T-helper 1 cell (primary cell): ENCODE measurements at places on chromosomes 3 and 15.

DNA sequence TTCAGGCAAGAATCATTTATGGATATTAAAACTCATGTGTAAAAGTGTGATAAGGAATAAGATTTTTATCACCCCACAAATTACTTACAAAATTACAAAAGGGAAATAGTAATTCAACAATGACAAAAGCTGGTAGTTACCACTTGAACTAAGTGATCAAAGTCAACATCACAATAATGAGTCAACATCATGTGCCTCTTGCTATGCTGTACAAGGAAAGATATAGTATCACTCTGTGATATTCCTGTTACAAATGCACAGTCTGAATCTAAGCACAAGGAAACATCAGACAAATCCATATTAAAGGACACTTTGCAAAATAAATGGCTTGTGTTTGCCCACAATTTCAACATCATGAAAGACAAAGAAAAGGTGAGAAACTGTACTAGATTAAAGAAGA is 90.5 kb upstream of the PLCL2 start:
- DNase-seq, result no peak

GRCh38 chr15:51931638-51932037 is 39.9 kb downstream of the LEO1 start:
- no peak for DNase-seq

DNA sequence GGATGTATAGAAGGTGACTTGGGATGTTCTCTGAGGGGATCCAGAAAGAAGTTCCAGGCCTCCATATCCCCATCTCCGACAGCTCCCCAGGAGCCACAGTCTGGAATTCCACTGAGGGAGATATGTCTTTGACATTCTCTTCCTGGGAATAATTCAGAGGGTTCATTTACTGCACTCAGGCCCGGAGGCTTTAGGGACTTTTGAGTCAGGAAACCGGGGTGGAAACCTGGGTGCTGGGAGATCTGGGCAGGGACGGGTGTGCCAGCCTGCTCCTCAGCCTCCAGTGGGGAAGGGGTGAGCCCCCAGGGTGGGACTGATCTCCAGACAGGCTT is 147.7 kb downstream of the SMAD6 start:
- DNase-seq, result no peak

DNA sequence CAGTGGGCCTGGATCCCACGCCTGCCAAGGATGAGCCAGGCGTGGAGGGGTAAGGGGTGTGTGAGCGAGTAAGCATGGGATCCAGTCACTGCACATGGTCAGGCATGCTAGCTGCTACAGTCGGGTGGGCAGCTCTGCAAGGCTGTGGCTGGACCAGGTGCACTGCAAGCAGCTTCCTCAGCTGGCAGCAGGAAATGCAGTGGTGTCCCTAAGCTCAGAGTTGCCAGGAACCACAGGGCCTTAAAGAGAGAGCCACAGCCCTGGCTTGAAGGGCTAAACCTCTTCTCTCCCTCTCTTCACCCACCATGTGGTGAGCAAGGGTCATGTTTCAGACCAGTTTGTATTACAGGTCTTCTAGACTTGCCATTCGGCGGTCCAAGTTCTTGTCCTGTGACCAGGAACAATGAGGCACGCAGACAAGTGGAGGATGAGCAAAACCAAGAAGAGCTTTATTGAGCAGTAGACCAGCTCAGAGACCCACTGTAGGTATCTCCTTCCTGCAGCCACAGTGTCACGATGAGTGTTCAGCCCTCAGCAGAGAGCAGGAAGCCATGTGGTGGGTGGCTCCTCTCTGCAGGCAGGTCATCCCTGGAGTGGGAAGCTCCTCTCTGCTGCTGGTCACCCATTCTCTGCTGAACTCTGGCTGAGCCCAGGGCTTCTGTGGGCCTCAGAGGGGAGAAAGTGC is 511.9 kb downstream of the PYDC2 start:
- no peak for DNase-seq

GRCh38 chr15:56734013-56734635 is 815 bp upstream of the ZNF280D start:
- no peak for DNase-seq

DNA sequence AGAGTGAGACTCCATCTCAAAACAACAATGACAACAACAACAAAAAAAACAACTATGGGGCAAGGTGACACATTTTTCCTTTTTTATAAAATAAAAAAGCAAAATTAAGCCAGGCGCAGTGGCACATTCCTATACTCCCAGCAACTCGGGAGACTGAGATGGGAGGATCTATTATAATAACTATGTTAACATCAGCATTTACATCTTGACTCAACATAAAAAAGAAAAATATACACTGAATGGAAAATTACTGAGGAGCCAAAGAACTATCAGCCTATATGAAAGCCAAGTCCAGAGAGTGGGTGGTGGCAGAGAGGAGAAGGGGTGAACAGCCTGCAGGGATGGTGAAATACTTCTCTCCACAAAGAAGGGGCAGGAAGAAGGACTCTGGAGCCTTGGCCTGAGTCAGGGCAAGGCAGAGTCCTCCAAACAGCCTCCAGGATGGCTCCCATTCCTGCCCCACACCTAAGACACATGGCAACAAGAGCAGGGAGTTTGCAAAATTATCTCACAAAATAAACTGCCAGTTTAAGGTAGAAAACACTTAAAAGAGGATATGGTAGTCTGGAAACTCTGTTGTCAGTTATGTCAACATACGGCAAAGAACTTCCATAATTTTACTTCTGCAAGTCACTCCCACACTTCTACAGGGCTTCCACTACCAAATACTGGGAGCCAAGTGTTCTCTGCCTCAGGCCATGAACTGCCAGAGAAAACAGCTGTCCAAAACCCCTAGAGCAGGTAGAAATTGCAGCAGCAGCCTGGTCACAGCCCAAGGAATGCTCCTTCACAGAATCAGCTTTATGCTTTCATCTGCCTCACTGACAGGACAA is 25.9 kb downstream of the HSPBAP1 start:
- no peak for DNase-seq
